Renal cortex interstitium (tissue), 15 donors: ENCODE measurements at places on chromosomes 6 and 20. TPM values are rescaled to one million over a fixed set of nuclear protein-coding genes. Genes with fewer than 3 reads are reported as not detected.

DNA sequence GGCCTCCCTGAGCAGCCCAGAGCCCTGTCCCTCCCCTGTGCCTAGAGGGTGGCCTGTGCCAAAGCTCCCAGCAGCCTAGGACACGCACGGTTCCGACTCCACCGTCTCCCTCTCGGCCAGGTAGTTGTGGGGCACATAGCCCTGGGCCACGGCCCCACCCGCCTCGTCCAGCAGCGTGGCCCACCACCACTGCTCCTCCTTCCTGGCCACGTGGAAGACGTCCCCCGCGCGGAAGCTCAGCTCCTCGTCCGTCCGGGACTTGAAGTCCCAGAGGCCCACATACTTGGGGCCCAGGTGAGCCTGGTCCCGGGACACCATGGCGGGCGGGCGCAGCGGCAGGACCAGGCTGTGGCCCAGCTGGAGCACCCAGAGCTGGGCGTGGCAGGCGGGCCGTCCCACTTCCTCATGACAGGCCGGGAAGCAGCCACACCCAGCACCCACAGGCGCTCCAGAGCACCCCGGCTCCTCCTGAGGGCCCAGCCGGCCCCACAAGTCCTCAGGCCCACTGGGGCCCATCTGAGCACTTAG lies at the start of gene PTK6:
Gene PTK6 (minus strand): TSS at position 380 of the 528 bp plus-strand sequence. CDS start 62 bp downstream, at position 318.
- no peak for DNase-seq

DNA sequence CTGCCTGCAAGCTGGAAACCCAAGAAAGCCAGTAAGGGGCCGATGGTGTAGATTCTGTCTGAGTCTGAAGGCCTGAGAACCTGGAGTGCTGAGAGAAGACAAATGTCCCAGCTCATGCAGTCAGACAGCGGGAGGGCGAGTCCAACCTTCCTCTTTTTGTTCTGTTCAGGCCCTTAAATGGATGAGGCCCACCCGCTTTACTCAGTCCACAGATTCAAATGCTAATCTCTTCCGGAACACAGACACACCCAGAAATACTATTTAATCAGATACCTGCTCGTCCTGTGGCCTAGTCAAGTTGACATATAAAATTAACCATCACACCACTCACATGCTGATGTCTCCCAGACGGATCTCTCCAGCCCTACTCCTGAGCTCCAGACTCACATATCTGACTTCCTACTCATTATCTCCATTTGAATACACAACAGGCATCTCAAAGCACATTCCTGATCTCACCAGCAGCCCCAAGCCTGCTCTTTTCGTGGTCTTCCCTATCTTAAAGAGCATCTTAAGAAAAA lies 26.7 kb upstream of the SRC start:
- no peak for DNase-seq

- no peak for DNase-seq
Measured at GRCh38 chr6:3946778-3947177, 97.6 kb downstream of the FAM50B start.

- no peak for DNase-seq
Measured at GRCh38 chr20:41255655-41256054, 61.9 kb downstream of the ZHX3 start.

DNA sequence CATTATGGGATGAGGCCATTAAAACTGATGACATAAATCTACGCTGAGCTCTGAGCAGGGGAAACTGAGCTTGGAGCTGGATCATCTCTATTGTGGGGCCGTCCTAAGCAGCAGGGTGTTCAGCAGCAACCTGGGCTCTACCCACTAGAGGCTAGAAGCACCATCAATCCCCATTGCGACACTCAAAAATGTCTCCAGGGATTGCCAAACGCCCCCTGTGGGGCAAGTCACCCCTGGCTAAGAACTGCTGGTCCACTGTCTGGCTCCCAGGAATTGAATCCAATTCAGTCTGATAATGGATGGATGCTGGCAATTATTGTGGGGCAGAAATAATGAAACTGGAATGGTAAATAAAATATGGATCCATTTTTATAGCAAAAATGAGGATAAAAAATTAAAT lies 38.2 kb downstream of the PMEPA1 start:
- no peak for DNase-seq

DNA sequence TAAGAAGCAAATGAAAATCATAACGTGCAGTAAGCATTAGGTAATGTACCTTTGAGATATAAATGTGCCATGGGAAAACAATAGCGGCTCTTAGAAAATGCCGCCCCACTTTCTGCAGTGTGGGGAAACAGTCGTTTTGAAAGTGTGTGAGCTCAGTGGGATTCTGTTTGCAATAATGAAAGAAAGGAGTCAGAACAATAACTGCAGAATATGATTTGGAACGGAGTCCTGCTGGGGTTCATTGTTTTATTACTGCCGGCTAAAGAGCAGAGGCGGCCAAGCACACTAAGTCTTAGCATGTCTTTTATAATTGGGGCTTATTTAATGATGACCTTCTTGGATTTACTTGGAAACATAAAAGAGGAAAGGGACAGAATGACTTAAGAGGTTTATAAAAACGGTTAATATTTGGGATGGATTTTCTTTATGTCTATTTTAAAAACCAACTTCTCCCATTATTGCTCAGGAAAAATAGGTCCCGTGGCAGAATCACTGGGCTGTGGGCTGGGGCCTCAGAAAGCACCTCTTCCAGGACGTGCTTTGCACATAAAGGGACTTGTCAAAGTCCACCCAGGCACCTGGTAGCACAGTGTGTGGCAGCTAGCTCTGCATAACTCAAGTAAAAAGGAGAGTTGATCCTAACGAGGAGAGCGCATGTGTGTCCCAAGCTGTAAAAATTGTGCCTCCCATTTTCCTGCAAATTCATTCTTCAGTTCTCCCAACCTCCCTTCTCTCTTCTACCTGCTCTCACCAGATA lies 44.0 kb upstream of the SLC22A16 start:
- DNase-seq, result no peak

DNA sequence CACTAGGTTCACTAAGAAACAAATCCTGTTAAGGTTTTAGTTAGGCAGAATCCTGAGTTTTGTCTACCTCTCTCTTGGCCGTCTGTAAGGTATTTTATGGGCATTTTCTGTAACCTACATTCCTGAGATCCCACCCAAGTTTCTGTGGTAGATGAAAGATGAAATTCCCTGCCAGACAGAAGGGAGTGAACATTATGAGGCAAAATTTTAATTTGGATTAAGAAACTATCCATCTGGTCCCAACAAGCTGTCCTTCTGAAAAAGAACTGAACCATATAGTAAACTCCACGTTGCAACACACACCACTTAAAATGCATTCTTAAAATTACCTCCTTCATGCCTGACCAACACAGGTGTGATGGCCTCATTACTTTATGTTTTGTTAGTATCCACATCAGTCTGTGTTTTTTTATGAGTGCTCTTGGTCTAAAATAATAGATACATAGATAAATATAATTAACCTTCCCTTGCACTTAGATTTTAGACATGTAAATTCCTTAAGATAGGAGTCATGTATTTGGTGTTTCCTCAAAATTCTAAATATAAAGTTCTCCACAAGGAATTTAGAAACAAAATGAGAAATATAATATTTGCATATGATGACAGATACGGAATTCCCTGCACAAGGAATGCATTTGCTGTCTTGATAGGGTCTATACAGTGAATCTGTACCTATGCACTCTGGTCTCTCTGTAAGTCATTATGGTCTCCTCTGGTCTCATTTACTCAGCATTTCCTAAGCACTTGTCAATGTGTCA lies 86.5 kb downstream of the CHD6 start:
- DNase-seq, result no peak

GRCh38 chr6:80543598-80544222 lies 437.2 kb downstream of the BCKDHB start:
- DNase-seq, result no peak

DNA sequence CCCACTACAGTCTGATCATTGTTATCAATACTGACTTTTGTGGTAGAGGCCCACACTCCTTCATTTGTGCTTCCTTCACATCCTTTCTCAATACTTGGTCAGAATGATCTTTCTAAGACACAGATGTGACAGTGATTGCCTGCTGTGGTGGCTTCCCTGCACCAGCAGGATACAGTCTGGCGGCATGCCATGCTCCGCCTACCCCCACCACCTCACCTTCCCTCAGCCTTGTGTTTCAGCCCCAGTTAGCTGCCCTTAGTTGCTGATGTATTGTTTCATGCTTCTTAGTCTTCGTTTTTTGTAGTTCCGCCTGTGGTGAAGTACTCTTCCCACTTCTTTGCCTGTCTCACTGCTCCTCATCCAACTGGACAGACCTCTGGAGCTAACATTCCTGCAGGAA lies 10.9 kb downstream of the LRRC1 start:
- DNase-seq, result no peak

DNA sequence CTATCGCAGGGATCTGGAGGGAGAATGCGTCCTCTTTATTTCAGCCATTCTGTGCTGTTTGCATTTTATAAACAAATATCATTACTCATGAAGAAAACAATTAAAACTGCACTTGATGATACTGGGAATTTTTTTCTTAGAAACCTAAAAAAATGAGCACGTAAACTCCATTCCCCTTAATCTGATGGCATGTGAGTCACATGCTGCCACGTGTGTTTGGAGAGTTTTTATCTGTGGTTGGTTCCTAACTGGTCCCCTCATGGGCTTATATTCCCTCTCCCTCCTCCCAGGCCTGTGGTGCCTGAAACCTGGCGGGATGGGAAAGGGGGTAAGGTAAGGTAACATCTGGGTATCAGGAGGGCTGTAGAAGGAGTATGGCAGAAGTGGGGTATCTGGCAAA lies 6.5 kb downstream of the PACSIN1 start:
- DNase-seq, result no peak

DNA sequence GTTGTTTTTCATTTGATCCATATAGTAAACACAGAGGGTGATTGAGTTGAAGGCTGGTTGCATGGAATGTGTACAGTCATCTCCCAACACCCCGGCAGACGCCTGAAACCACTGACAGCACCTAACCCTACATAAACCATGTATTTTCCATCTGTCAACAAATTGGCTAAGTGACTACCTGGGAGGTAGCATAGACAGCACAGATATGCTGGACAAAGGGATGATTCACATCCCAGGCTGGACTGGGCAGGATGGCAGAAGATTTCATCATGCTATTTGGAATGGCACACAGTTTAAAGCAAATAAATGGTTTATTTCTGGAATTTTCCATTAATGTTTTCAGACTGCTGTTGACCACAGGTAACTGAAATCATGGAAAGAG lies 4.4 kb upstream of the VIP start:
- no peak for DNase-seq

DNA sequence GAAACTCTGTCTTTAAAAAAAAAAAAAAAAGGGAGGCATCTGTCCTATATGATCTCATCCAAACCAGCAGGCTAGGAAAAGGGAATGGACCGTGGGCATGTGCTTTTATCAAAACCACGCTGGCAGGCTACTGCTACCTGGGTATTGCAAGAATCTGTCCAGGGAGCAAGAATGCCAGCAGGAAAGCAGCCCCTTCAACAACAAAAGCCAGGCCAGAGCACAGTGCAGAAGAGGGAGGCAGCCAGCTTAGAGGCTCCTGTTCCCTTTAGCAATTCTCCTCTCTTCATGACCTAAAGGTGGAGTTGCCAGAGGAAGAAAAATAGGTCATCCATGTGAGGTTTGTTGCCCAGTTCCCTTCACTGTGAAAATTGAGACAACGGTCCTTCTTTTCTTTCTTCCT lies 18.2 kb downstream of the TBC1D20 start:
- DNase-seq, result no peak

GRCh38 chr6:140960566-140960965 lies 1172.2 kb upstream of the GJE1 start:
- DNase-seq, result no peak

GRCh38 chr6:143621159-143621873 lies 56.4 kb upstream of the PHACTR2 start:
- no peak for DNase-seq

DNA sequence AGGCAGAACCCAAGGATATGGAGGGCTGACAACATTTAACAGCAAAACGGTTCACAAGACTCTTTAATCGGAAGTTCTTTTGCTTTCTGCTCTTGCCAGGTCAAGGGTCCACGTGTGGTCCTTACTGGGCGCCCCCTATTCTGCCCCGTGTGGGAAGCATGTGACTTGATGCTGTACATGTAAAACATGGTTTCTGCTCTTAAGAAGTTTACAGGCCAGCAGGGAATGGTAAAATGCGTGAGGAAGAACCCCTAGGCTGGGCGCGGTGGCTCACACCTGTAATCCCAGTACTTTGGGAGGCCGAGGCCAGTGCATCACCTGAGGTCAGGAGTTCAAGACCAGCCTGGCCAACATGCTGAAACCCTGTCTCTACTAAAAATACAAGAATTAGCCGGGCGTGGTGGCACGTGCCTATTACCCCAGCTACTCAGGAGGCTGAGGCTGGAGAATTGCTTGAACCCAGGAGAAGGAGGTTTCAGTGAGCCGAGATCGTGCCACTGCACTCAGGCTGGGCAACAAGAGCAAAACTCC lies 19.3 kb downstream of the ZNF217 start:
- DNase-seq, result no peak

DNA sequence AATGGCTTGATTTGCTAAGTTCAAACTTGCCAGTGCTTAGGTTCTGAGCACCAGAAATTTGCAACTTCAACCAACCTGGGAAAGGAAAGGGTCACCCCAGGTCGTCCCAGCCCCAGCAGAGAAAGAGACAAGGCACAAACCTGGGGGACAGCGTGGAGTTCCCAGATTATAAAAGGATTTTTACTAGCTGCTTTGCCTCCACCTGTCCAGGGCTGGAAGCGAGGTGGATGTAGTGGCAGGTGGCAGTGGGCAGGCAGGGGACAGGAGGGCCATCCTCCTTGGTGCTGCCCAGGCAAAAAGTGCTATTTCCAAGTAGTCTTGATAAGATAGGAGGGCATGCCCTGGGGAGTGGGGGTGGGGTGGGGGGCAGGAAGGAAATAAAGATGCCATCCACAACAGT lies 4.9 kb downstream of the PAX1 start:
- DNase-seq, result no peak

GRCh38 chr6:167116109-167116837 lies 6.6 kb upstream of the CCR6 start:
- no peak for DNase-seq

- DNase-seq, result no peak
Measured at GRCh38 chr20:41165001-41165882, 27.9 kb downstream of the PLCG1 start.

DNA sequence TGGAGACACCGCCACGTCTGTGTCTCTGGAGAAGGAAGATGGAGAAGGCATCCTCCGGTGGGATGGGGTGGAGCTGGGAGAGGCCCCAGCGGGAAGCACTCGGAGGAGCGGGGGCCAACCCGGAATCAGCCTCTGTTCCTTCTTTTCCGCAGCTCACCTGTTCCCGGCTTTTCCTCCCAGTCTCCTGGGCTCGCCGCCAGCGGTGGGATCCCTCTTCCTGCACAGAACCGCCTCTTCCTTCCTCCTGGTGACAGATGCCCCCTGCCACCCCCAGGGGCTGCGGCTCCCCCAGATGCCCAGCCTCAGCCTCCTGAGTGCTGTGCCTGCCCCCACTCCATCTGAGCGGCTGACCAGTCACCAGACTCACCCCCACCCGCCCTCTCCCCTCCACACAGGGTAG lies 23.3 kb downstream of the RAMACL start:
- DNase-seq, result no peak

GRCh38 chr20:1402149-1402548 lies 9.3 kb upstream of the FKBP1A start:
- no peak for DNase-seq

- DNase-seq, result peak; percentile 49
Measured at GRCh38 chr6:87066449-87067333, 28.2 kb downstream of the CGA start.

Gene ADGRG6
- polyA plus RNA-seq, result 24.1 TPM

Gene CST5
- 0.39 TPM for polyA plus RNA-seq

Gene PPIL6
- polyA plus RNA-seq, result 16.7 TPM

Gene PBOV1
- 0.06 TPM for polyA plus RNA-seq

Gene PPP1R16B
- polyA plus RNA-seq, result 8.1 TPM

Gene MYBL2
- polyA plus RNA-seq, result 22.9 TPM

Gene RUNX2
- polyA plus RNA-seq, result 2.4 TPM

Gene COL19A1
- 3.3 TPM for polyA plus RNA-seq

Gene BFSP1
- polyA plus RNA-seq, result 3.3 TPM

Gene KLC4
- 53.8 TPM for polyA plus RNA-seq

Gene UBE2V1
- 149 TPM for polyA plus RNA-seq
